Activated T-cell treated with anti-CD3 and anti-CD28 coated beads, Interleukin-2, amount 50 U/mL, for 4 hours (primary cell): ENCODE measurements at places on chromosomes 7 and 10. TPM values are rescaled to one million over a fixed set of nuclear protein-coding genes. Genes with fewer than 3 reads are reported as not detected.

- no peak for DNase-seq
Observed at GRCh38 chr10:81806842-81807241, 68.2 kb upstream of the NRG3 start.

DNA sequence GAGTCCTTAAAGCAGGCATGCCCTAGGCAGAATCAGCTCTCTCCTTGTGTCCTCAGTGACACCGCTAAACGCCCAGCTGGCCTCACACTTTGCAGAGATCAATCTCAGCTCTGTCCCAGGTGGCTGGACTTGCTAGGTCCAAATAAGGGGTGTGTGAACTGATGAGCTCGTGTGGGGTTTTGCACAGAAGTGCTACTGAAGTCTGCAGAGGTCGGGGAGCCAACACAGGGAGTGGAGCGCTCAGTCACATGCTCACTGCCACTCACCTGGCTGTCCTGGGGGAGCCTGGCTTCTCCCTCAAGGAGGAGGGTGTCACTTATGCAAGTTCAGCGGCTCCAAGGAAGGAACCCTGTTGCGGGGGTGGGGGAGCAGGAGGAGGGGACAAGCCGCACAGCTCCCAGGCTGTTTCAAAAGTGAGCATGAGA, 2.0 kb downstream of the ELN start:
- DNase-seq: no peak

TEX36 gene
- total RNA-seq: not detected

TMEM26 gene
- not detected for total RNA-seq

GPR141 gene
- not detected for total RNA-seq

ABCB4 gene
- total RNA-seq: 0.18 TPM

GRCh38 chr7:130135208-130136205, 65.2 kb downstream of the KLHDC10 start:
- DNase-seq: no peak

MSMB gene
- not detected for total RNA-seq

GRCh38 chr10:118865998-118866693, 111.4 kb upstream of the CACUL1 start:
- DNase-seq: no peak

PTF1A gene
- total RNA-seq: not detected

BTBD16 gene
- not detected for total RNA-seq

- DNase-seq: no peak
Observed at GRCh38 chr10:20254078-20254477, 437.8 kb downstream of the PLXDC2 start.

- no peak for DNase-seq
Observed at GRCh38 chr7:98066208-98066607, 40.5 kb upstream of the LMTK2 start.

DNA sequence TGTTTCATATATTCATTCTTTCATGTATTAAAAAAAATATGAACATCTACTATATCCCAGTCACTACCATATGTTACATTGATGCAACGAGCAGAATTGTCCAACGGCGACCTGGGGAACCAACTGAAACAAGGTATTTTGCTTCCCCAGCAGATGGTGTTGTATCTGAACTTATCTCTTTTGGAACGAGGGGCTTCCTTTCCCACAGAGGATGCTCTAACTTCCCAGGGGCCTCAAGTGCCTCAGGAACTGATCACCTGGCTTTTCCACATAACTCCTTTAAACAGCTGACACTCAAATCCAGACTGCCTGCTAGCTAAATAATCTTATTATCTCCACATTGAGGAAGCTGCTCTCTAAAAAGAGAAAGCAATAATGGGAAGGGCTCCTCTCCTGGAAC, 259.3 kb downstream of the HTR7 start:
- no peak for DNase-seq

FRMD4A gene
- total RNA-seq: 0.46 TPM

TMEM270 gene
- not detected for total RNA-seq

DNA sequence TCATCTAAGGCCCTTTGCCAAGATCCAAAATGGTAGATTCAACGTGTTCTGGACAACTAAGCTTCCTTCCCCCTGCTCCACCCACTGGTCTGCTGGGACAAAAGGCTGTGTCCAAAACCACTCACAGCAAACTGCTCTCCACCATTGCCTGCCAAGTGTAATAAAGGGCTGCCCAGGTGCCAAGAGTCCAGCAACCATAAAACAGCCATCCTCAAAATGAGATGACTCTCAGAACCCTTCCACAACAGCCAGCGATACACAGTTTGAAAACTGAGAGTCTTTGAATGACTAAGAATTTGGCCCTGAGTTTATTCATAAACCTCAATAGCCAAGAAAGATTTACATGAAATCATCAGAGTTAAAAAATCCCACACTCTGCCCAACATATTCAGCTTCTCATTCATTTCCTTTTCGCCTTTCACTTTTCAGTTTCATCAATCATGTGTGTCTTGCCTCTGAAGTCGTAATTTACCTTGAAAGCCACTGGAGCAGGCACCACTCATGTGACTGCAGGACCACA, 658.1 kb upstream of the MGMT start:
- no peak for DNase-seq

HTR5A gene
- not detected for total RNA-seq

DNA sequence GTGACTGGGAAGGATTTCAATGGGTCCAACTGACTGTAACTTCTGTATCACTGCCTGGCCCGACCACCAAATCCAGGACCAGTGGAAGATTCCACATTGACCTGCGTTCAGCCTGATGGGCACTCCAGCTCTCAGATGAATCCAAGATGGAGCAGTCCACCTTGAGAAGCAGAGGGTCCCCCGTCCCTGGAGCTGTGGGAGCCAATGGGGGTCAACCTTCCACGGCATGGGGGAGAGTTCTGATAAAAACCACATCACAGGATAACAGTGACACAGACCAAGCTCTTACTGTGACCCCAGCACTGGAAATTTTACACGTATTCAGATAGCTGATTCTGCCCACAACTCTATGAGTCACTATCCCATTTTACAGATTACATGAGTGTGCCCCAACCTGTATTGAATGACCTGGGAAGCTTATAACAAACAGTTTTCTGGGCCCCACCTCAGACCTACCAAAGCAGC, 11.2 kb downstream of the ZCCHC24 start:
- no peak for DNase-seq

GAD2 gene
- total RNA-seq: not detected

GRCh38 chr10:60139798-60140566, 233.6 kb upstream of the CCDC6 start:
- DNase-seq: no peak

- no peak for DNase-seq
Observed at GRCh38 chr7:25665374-25665773, 437.1 kb upstream of the NPVF start.

DNA sequence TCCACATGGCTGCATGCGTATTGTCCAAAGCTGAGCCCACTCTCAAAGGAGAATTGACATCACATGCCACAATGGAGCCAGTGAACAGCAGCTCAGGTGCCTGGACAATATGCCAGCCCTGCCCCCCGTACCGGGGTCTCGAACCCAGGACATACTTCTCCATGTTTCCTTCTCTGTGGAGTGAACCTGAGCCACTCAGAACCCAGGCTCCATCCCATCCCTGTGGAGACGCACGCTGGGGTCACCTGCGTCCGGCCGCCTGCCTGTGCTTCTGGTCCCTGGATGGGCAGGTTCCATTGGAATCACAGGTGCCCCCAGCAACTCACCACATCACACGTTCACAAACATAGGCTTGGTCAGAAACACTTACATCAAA, 229.8 kb downstream of the DNAJB6 start:
- DNase-seq: no peak

- no peak for DNase-seq
Observed at GRCh38 chr10:131708225-131708880, 192.5 kb upstream of the PPP2R2D start.

DNA sequence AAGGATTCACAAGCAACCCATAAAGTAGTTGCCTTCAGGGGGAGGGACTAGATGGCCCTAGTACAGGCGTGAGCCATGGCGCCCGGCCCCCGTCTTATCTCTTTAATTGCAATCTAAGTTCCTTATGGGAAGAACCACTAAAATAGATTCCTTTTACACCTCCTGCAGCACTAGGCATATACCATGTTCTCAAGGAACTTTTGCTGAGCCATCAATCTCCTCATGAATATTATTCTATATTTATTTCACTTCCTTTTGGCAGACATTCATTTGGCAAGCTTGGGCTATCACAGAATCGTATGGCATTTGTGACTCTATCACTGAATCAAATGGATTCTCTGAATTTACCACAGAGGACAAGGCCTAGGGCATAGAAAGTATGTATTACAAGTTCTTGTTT, 14.8 kb upstream of the DNAJC12 start:
- DNase-seq: no peak

- DNase-seq: peak; percentile 26
Observed at GRCh38 chr10:86693721-86694369, 25.5 kb downstream of the LDB3 start.

DNA sequence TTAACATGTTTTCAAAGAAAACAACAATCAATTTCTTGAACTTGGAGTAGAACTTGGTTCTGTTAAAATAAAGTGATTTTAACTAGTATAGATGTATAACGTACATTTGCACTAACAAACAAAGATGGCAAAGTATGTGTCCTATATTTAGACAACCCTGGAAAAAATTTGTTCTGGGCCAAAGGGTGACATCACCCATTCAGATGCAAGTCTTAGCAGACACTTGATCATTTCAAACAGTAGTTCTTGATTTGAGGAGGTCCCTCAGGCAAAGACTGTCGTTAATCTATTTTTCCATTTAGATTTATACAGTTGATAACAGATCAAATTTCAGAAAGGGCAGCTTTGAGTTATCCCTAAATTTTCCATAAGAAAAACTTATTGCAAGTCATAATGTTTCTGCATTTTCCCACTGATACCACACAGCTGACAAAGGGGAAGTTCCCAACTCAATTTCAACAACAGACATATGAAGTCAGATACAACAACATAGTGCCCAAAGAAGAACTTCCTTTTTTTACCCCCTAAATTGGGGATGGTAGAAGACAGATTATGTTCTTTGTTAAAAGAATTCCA, 5.2 kb downstream of the NMT2 start:
- no peak for DNase-seq

ZNF398 gene
- 17.1 TPM for total RNA-seq

DNA sequence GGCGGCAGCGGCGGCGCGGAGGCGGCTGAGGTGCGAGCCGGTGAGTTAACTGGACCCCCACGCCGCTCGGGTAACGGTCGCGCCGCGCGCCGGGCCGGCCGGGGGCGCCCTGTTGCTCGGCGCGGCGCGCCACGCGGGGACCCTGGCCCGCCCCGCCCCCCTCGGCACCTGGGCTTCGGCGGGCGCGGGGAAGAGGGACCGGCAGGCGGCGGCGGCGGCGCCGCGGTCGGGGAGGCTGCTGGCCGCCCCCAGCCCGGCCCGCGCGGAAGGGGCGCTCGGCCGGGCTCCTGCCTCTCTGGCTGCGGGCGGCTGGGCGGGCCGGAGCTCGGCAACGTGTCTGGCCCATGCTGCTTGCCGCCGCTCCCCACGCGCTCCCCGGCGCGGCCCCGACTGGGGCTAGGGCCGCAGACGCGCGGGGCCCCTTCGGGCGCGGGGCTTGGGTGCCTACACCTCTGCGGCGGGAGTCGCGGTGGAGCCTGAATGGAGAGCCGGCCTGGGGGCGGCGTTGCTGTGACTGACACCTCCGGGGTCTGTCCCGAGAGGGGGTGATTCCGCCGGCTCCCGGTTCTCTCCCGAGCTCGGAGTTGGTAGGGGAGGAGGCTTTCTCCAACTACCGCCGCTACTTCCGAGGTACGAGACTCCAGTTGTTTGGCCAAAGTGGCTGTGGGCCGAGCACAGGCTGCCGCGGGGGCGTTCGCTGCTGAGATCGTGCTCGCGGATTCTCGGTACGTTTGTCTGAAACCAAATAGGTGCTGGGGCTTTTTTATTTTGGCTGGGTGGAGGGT, 494 bp downstream of the PALS2 start:
- peak; percentile 33 for DNase-seq

DNA sequence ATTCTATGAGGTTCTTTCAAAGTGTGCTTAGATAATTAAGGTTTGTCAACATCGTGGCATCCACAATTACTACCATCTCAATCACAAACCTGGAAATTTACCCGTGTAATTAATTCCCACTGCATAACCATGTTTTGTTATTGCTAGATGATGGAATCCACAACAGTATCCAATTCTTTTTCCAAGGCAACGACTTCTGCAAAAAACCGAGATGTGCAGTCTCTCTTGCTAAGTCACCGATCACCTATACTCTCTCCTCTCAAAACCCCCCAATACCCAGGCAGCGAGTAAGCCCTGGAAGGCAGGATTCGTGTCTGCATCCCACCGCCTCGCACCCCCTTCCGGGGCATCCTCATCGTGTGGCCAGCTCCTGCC, 678 bp upstream of the EIF4H start:
- DNase-seq: no peak

BRAT1 gene
- total RNA-seq: 42.6 TPM
